Left forelimb (tissue), 1 donor: ENCODE measurements at places on chromosomes 3 and 15.

GRCh38 chr15:47861111-47861903, 144.0 kb downstream of the SEMA6D start:
- DNase-seq: no peak

- DNase-seq: no peak
Observed at GRCh38 chr3:133238015-133238414, 161.8 kb upstream of the BFSP2 start.

- DNase-seq: no peak
Observed at GRCh38 chr3:133256787-133257483, 142.9 kb upstream of the BFSP2 start.

- no peak for DNase-seq
Observed at GRCh38 chr3:46701181-46701939, at the start of gene TMIE. Gene TMIE (plus strand): TSS chr3:46701392. CDS start chr3:46701488, 96 bp downstream.

GRCh38 chr3:87145553-87145952, 81.6 kb upstream of the CHMP2B start:
- no peak for DNase-seq

GRCh38 chr3:43906849-43907507, 216.2 kb downstream of the ABHD5 start:
- DNase-seq: no peak

GRCh38 chr3:36677331-36678007, 86.9 kb downstream of the DCLK3 start:
- no peak for DNase-seq

- DNase-seq: peak; percentile 63
Observed at GRCh38 chr15:77985931-77986480, 91.5 kb downstream of the TBC1D2B start.

- no peak for DNase-seq
Observed at GRCh38 chr3:122107171-122107570, 52.0 kb downstream of the CD86 start.

GRCh38 chr3:4520033-4520816, 27.1 kb downstream of the ITPR1 start:
- DNase-seq: no peak

DNA sequence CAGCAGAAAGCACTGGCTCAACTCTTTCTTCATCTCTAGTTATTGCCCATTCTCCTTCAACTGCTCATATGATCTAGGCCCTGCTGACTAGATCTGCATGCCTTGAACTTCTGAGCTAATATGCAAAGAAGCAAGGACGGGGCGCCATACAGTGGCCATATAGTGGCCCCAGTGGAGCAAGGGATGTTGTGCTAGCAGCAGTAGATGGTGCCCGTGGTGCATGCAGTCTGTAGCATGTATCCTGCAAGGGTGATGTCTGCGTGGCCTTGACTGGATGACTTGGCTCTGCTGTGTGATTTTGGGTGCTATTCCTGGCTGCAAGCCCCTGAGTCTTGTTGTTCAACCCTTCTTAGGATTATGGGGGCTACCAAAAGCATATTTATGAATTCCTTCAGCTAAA, 12.2 kb upstream of the NMD3 start:
- no peak for DNase-seq

GRCh38 chr3:140341817-140342403, 336.0 kb upstream of the TRIM42 start:
- no peak for DNase-seq

DNA sequence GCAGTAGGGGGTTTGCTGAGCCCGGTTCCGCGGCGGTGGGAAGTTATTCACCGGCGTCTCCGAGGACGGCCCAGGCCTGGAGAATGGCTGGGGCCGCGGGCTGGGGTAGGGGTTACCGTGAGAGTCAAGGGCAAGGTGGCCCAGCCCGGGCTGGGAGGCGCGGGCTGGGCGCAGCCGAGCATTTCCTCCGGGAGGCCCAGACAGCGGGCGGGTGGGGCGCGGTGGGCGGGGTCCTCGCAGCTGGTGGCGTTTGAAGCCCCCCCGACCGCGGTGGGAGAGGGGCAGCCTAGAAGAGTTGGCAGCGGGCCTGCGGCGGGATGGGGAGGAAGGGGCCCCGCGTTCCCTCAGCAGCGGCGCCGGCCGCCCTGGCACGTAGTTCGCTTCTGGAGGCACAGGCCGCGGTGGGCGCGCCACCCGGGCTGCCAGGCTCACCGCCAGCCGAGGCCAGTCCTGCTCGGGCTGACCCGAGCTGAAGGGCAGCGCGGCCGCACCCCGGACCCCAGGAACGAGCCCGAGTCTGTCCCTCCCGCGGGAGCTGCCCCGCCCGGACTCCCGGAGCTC, 960 bp upstream of the KLF13 start:
- DNase-seq: peak; percentile 87
